ENCODE measurements at places on chromosomes 1 and 21. TPM values are rescaled to one million over a fixed set of nuclear protein-coding genes. Genes with fewer than 3 reads are reported as not detected.

DNA sequence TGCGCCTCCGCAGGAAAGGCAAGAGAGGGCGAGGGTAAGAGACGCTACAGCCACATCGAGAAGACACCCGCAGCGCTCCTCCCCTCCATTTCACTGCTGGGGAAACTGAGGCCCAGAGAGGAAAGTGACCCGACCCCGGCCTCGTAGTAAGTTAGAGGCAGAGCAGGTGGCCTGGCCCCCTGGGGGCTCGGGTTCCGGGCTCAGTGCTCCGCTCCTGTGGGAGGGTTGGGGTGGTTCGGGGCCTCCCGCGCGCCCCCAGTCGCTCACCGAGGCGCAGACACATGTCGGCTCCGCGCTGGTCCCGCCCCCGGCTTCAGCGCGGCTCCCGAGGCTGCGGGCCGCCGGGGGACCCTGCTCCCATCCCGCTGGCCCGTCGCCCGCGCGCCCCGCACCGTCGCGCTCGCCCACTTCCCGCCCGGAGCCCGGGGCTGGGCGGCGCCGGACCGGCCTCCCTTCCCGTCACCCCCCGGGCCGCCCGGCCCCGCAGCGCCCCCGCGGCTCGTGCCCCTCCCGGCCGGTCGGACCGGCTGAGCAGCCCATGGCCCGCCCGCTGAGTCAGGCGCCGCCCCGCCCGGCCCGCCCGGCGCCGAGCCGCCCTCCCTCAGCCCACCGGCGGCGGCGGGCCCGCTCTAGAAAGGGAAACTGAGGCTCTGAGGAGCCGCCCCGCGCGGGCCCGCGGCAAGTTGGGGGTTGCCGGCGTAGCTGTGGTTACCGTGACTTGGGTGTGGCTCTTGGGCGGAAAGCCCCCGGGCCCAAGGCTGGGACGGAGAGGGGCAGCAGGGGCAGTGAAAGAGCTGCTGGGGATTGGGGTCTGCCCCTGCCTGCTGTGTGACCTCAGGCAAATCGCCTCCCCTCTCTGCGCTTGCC lies at the start of gene TMEM54:
Gene TMEM54 (minus strand): TSS at position 434 of the 867 bp plus-strand sequence. CDS start 151 bp downstream, at position 283.
- peak; percentile 37 for DNase-seq

- DNase-seq: no peak
Observed at GRCh38 chr1:25731626-25732370, 68.2 kb upstream of the SELENON start.

- no peak for DNase-seq
Observed at GRCh38 chr1:168717906-168718891, 10.8 kb downstream of the DPT start.

CACNA1S gene
- total RNA-seq: not detected

DNA sequence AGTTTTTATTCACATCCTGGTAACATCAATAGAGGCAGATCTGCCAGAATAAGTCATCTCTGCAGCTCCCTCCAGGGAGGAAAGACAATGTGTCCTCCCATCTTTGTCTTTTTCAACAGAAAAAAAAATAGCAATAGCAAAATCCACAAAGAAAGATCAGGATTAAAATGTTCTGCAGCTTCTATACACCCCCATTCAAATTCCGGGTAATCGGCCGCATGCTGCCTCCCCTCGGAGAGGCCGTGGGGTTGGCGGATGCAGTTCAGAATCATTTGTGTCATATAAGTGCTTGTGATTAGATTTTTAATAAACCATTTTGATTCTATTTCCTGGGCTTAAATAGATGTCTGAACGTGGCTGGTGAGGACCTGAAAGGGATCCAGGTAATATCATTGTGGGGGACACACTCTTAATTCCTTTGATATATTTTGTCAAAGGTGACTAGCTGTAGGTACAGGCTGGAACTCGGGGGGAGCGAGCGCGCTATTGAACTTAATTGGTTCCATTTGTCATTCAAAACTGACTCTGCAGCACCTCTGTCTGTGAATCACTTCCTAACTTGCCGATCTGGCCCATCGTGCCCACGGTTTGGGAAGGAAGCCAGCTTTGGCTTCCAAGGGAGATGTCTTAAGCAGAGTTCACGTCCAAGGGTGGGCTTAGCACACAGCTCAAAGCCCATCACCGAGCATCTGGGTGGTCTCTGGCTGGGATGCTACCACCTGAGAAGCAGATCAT lies 85.6 kb upstream of the ARHGEF16 start:
- peak; percentile 12 for DNase-seq

- DNase-seq: no peak
Observed at GRCh38 chr1:19377812-19378718, 65.9 kb downstream of the SLC66A1 start.

- DNase-seq: no peak
Observed at GRCh38 chr21:31446226-31446855, 102.3 kb upstream of the TIAM1 start.

DNA sequence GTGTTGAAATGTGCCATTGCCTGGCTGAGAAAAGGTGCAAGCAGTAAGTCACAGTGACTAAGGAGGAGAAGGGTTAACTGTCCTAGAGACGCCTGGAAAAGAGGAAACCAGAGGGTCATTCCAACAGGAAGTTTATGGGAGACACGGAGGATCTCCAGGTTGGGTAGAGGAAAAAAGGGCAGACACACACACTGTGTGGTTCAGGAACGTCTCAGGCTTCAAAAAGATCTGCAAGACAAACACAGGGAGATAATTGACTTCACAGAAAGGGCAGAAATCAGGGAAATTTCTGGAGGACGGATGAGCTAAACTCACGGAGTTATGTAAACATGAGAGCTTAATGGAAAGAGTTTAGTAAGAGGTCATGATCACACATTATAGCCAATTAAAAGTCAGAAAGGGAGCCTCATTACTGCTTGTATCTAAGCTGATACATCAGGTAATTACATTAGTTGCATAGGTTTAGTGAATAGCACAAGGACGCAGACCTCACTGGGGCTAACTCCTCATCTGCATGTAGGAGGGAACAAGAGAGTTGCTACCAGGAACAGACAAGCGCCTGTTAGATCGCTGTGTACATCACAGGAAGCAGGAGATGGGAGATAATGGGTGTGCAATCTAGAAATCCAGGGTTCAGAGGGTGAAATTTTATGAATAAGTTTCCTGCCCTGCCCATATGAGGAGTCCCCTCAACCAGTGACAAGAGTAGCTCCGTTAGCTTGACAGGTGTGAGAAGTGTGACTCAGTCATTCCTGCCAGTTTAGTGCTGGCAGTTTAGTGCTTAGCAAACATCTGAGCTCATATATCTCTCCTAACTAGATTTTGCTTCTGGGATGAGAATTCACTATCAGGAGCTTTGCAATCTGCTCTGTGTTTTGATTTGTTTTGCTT lies 96.6 kb upstream of the TNR start:
- peak; percentile 33 for DNase-seq

- DNase-seq: peak; percentile 29
Observed at GRCh38 chr1:113660088-113660487, 99.2 kb downstream of the PHTF1 start.

GRCh38 chr21:16162953-16163352 lies 433.2 kb downstream of the USP25 start:
- DNase-seq: peak; percentile 64

RIMKLA gene
- not detected for total RNA-seq

TRIM17 gene
- 2.4 TPM for total RNA-seq

GRCh38 chr1:184027826-184028695 lies 9.5 kb downstream of the COLGALT2 start:
- DNase-seq: no peak

DNA sequence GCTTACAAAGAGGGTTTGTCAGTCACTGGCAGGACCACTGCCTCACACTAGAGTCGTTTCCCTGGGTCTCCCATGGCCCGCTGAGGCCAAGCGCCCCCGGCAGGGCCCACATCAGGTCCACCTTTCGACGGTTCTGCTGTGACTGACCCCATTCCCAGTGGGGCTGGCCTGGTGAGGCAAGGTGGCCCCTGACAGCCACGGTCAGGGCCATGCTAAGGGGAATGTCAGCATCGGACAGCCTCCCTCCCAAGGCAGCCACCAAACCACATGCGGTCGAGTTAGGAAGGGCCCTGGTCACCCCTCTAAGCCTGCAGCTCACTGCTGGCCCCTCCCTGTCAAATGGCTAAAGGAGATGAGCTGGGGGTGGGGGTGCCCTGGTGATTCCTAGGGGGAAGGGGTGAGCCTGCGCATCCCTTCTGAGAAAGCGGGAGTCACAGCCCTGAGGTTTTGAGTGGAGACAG lies 2.9 kb upstream of the KIF17 start:
- DNase-seq: no peak

HSPA6 gene
- total RNA-seq: 1.6 TPM

- peak; percentile 40 for DNase-seq
Observed at GRCh38 chr1:211472724-211473123, 19.2 kb downstream of the RD3 start.

GRCh38 chr1:61049850-61050540 lies 32.4 kb upstream of the NFIA start:
- peak; percentile 71 for DNase-seq

GRCh38 chr21:29818383-29818921 lies 121.3 kb downstream of the GRIK1 start:
- DNase-seq: no peak

DNA sequence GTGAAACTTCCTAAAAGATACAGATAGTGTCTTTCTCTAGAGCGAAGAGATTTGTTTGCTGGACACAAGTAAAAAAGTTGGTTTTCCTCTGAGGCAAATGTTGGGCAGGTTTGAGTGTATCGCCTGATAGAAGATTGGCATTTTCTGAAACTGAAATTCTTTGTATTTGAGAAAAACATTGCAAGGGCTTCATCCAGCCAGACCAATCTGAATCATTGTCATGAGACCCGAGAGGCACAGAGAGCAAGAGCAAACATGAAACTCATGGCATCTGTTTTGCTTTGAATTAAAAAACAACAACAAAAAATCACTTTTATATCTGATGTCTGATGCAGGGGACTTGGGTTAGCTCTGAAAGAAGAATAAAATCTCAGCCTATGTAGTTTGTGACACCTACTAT lies 379.3 kb upstream of the NCAM2 start:
- DNase-seq: no peak

RGS2 gene
- 29.5 TPM for total RNA-seq

GRCh38 chr1:61839679-61840078 lies 97.4 kb downstream of the PATJ start:
- DNase-seq: peak; percentile 81

TMEM69 gene
- 10.1 TPM for total RNA-seq

DNA sequence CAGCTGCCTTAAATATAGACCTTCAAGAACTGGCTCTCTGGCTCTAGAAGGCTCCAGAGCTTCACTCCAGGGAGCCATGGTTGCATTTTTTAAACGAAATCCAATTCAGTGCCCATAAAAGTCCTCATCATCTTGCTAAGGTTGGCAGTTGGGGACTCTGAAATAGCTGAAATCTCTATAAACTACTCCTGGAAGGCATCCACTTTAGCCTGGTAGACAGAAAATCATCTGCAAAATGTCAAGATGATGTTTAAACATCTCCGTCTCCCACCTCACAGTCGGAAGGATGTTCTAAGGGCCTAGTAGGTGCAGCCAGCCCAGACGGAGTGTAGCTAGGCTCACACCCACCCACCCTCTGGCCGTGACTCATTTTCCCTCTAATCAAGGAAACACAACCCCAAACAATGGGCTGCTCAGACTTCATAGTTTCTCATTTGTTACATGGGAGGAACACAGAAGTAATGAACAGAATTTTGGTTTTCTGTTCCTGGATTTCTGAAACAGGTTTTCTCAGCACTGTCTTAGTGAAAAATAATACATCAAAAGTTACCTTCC lies 235.4 kb upstream of the KAZN start:
- DNase-seq: no peak

GRCh38 chr1:76292418-76293184 lies 218.1 kb downstream of the ST6GALNAC3 start:
- DNase-seq: no peak

DNA sequence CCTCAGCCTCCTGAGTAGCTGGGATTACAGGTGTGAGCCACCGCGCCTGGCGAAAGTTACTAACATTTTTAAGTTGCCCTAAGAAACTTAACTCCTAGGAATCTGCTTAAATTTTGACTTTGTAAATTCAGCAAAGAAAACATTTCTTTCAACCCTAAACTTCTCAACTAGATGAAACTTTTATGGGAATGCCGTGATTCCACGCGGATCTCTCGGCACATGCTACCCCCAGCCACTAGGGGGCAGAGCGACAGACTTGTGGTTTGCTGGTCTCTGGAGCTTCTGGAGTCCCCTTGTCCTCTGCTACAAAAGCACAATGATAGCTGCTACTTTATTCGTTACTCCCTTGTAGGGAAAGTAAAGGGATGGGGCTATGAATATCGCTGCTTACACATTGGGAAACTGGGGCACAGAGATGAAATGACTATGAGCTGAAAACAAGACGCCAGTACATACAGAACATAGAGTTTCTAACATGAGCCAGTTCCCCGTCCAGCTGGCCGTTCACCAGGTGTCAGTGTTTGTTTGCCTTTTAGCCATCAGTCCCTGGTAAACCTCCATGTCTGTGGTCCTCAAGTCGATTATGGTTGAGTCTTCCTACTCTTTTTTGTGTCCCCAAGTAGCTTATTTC lies 114.7 kb downstream of the PBX1 start:
- no peak for DNase-seq

DNA sequence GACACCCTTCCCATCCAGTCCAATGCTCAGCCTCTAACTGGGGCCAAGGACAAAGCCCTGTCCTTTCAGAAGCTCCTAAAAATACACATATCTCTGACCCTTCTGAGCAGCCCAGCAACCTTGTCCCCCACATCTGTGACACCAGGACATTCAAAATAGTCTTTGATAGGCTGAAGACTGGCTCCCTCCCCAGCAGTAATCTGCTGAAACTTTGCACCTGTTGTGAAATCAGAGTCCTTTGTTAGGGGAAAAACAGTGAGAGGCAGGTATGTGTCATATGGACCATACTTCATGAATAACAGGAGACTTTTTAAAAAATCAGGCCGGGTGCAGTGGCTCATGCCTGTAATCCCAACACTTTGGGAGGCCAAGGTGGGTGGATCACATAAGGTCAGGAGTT lies 82.4 kb upstream of the VAMP3 start:
- no peak for DNase-seq

DNA sequence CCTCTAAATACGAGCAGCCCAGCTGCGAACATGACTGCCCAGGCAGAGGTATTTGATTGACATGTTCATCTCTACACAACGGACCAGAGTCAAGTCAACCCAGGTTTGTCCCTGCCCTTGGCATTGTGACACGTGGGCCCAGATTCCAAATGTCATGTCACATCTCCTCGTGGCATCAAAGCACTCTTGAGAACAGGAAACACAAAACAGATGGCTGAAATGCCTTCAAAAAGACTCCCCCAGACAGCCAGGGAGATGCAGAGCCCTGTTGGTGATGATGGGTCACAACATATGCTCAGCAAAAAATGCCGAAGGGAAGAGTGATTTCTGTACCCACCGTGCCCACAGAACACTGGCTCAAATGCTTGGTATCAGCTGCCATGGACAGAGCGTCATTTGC lies 337.8 kb upstream of the DAB1 start:
- no peak for DNase-seq

DNA sequence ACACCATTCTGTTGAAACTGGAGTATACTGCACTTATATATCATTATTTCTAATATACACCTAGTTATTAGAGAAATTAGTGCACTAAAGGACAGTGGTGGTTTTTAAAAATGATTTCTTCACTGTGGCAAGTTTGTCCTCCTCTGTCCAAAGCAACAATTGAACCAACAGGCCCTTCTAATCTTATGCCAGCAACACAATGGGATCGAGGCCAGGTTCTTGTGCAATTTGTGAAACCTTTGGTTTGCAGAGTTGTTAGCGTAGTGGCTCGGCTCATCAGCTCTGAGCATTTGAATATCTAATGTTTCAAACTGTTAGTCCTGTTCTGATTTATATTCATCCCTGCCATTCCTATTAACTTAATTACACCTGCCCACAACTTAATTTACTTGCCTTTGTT lies 9.9 kb upstream of the LRRC39 start:
- peak; percentile 5 for DNase-seq

VSIG8 gene
- not detected for total RNA-seq

- no peak for DNase-seq
Observed at GRCh38 chr1:204961765-204962419, 81.1 kb upstream of the CNTN2 start.

GRCh38 chr1:211327346-211327921 lies 801 bp downstream of the TRAF5 start:
- DNase-seq: no peak

S100A7A gene
- not detected for total RNA-seq
